ENCODE measurements at places on chromosomes 16 and 17.

GRCh38 chr16:67006930-67007658 lies 18.7 kb downstream of the CES4A start:
- DNase-seq = no peak

DNA sequence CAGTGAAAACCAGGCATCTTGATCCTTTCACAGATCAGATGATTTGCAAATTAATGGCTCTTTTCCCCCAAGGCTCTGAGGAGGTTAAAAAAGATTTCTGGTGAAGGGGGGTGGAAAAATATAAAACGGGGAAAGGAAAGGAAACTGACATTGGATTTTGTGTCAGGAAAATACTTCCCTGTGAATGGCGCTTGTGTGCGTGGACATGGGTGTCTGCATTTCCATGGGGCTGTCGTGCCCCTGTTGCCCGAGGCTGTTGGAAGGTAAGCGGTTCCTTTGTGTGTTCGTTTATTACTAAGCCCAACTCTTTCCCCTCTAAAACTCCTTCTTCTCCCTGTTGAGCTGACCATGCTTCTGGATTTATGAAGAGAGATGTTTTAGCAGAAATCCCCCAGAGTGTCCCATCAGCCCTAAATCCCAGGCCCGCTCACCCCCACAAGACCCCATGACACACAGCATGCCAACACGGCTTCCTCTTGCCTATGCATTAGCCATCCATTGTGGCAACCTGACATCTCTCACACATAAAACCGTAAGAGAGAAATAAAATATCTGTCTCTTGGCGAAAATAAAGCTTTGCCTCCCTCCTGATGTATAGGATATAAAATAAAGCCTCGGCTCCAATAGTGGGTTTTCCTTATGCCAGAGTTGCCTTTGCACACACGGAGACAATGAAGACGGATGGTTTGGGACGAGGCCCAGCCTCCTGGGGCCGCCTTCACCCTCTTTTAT lies 7.3 kb upstream of the LHX1 start:
- DNase-seq = no peak

GRCh38 chr17:78933025-78933958 lies 8.1 kb upstream of the TIMP2 start:
- no peak for DNase-seq

DNA sequence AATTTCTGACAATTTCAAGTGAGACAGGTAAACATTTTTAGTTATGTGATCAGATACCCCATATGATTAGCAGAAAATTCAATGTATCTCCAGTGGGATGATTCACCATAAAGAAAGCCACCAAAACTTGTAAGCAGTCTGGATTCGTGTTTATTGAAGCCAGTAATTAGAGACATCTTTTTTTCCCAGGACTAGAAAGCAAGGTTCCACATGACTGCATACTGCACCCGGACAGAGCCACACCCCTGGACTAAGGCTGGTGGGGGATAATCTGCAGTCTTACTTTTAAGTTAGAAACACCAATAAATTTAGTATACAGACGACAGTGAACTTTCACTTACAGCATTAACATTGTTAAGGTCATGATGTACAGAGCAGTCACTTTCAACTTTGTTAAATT lies 24.2 kb upstream of the CMTM4 start:
- DNase-seq = no peak

- DNase-seq = no peak
These were observed 701 bp upstream of the MRC2 start for GRCh38 chr17:62626719-62627218.

DNA sequence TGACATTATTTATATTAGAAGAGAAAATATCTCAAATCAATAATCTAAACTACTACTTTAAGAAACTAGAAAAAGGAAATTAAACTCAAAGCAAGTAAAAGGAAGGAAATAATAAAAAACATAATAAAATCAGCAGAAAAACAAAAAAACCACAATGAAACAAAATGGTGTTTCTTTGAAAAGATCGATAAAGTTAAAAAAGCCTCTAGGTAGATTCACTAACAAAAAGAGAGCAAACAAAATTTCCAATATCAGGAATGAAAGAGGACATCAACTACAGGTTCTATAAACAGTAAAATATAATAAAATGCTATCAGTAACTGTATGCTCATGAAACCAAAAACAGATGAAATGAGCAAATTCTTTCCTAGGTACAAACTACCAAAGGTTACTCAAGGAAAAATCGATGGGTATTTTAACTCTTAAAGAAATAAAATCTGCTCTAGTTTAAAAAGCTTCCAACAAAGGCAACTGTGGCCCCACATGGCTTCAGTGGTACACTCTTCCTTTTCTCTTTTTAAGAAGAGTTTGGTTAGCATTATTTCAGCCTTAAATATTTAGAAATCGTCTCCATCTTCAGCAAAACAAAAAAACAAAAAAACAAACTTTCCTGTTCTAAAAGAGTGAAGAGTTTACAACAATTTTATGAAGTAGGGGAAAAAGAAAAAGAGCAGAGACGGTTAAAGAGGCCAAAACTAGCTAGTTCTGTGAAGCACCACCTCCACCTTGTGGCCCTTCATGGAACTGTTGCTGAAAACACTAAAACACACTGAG lies 102.2 kb downstream of the TRIM37 start:
- peak; percentile 40 for DNase-seq

DNA sequence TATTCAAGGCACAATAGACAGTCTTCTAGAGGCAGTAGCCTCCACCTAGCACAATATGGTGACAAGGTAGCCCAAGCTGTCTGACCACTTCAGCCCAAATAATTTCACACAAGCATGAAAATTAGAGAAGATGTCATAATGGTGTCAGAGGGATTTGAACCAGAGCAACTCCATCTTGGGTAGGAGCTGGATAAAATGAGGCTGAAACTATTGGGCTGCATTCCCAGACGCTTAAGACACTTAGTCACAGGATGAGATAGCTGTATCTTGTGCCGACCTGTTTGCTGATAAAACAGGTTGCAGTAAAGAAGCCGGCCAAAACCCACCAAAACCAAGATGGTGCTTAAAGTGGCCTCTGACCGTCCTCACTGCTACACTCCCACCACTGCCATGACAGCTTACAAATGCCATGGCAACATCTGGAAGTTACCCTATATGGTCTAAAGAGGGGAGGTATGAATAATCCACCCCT lies 192.6 kb downstream of the CPPED1 start:
- DNase-seq = no peak

DNA sequence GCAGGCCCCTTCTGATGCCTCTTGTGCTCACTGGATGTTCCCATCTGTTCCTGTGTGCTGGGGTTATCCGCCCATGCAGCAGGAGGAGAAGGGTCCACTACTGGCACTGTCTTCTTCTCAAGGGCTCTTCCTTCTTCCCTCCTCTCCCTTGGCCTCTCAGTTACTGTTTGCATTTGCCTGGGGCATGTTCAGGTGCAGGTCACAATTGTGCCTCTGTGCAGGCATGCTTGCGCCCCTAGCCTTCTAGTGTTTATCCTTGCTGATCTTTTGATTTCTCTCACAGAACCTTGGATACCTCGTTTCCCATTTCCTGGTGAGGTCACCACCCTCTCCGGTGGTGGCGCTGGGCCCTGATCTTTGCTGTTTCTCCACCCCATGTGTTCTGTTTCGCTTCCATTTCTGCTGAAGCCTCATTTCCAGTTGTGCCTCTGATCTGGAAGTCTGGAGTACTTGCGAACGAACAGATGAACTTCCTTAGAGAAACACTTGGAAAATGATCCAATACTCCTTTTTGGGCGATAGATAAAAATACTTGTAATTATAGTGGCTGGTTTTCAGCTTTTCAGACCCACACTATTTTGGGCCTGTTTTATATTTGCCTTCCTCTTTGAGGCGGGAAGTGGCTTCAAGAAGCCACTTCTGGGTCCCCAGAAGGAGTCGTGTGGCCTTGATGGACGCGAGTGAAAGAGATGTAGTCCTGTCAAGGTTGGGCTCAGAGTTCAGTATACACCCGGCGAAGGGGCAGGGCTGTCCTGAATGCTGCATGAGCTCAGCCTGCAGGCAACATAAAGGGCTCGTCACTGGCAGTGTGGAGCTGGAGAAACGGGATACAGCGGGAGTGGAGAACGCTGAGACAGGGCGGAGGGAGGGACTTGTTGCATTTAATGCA lies 312.9 kb downstream of the SNX29 start:
- no peak for DNase-seq

- no peak for DNase-seq
These were observed 12.0 kb upstream of the KRT23 start for GRCh38 chr17:40949418-40949817.

DNA sequence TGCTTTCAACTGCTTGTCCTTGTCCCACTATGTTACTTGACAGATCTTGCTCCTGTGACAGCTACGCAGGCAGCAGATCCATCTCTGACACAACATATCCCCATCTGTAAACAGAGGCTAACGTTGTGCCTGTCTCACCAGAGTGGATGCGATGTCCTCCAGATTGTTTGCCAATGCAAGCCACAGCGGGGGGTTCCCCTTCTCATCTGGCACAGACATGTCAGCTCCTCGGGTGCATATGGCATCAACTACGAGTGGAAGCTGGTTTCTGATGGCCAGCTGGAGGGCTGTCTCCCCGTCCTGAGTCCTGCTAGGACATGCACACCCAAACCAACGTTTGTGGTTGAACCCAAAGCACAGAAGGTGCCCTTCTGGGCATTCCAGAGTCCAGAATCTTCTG lies 39.0 kb downstream of the CYB5D2 start:
- no peak for DNase-seq

DNA sequence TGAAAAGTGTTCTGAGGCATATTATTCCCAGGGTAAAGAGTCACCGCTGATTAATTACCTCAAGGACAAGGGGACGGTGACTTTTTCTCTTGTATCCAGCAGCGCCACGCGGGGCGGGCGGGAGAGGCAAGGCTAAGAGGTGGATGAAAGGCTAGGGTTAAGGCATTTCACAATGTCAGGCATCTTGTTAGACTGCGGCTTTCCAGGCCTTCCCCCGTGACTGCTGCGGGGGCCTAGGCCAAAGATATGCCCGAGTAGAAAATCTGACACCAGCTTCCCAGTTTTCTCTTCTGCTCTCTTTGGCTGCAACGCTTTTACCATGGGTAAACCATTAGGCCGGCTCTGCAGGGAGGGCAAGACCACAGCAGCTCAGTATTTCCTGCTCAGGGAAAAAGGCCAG lies 698.2 kb downstream of the MAF start:
- no peak for DNase-seq

GRCh38 chr16:50942143-50942542 lies 200.3 kb downstream of the CYLD start:
- no peak for DNase-seq

GRCh38 chr16:23155445-23156049 lies 6.3 kb upstream of the USP31 start:
- no peak for DNase-seq

GRCh38 chr16:89320782-89321501 lies 103.4 kb downstream of the ZNF778 start:
- no peak for DNase-seq

DNA sequence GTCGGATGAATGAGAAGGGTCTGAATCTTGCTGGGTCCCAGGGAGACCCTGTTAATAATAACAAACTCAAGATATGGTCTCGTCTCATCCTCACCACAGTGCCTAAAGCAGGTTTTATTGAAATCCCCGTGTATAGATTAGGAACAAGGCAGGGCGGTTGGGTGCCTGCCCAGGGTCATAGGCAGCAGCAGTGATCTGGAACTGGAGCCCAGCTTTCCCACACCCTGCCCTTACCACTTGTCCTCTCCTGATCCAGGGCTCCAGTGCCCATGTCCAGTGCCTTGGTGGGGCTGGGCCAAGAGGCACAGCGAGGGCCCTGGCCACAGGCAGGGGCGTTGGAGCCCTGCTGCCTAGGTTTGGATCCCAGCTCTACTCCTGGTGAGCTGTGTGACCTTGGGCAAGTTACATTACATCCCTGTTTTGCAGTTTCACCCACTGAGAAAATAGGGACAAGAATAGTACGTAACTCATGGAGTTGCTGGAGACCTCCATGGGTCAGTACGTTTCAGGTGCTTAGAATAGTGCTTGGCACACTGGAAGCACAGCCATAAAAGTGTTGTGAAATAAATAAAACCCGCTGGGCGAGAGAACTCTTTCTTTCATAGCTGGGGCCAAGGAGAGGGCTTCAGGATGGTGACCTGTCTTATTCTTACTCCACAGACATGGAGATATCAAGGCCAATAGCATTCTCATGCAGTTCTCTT lies 13.9 kb downstream of the SOCS3 start:
- DNase-seq = no peak

GRCh38 chr17:33945646-33946546 lies 309.2 kb upstream of the CCL2 start:
- no peak for DNase-seq

GRCh38 chr17:44438636-44439035 lies 49.2 kb upstream of the ITGA2B start:
- no peak for DNase-seq

- DNase-seq = no peak
These were observed 6.3 kb upstream of the ECI1 start for GRCh38 chr16:2257726-2258125.

DNA sequence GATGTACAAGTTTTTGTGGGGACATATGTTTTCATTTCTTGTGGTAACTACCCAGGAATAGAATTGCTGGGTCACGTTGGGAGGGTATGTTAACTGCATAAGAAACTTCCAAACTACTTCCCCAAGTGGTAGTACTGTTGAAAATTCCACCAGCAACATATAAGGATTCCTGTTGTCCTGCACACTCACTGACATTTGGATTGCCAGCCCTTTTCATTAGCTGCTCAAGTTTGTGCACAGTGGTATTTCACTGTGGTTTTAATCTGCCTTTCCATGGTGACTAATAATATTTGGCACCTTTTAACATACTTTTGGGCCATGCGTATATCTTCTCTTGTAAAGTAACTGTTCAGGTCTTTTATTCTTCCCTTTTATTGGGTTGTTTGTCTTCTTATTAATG lies 103.3 kb downstream of the GNAO1 start:
- DNase-seq = no peak

GRCh38 chr17:76688165-76688622 lies 22.6 kb downstream of the MXRA7 start:
- DNase-seq = no peak

DNA sequence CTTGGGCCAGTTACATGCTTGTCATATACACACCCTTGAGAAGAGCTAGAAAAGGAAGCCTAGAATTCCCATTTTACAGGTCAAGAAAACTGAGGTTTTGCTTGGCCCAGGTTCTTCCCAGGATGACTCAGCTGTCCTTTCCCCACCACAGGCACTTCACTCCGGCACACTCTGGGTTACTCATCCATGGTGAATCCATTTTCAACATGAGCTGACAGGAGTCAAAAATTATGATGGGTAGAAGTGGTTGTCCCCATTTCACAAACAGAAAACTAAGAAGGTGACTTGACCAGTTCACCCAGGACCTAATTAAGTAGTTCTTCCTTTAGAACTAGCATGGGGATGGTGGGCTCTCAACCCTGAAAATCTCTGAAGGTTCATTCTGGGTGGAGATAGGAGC lies 67.2 kb downstream of the USP22 start:
- no peak for DNase-seq

- DNase-seq = no peak
These were observed 27.6 kb upstream of the CAPN15 start for GRCh38 chr16:499924-500323.
